ENCODE measurements at places on chromosomes 6 and 20.

GRCh38 chr6:9103876-9104521 is 668.7 kb upstream of the SLC35B3 start:
- no peak for DNase-seq

- no peak for DNase-seq
These were observed 141.0 kb downstream of the TBXT start for GRCh38 chr6:166026586-166027126.

DNA sequence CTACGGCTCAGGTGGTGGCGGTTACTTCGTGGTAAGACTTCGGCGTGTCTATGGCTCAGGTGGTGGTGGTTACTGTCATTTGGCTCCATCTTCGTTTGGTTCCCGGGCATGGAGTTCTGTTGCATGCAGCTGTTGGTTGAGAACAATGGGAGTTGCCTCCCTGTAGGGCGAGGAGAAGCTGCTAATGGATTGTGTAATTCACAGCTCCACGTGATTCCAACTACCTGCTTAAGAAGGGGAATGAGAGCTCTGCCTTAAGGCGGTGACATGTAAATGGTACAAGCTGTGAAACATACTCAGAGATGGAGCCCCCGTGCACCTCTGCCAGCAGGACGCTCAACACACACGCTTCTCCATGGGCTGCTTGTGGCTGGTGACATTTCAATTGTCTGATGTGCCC is 12.4 kb upstream of the DACT2 start:
- DNase-seq, result no peak

- DNase-seq, result no peak
These were observed 101.4 kb downstream of the KIF13A start for GRCh38 chr6:17885889-17886576.

GRCh38 chr20:55252521-55252920 is 752.8 kb downstream of the CBLN4 start:
- no peak for DNase-seq

DNA sequence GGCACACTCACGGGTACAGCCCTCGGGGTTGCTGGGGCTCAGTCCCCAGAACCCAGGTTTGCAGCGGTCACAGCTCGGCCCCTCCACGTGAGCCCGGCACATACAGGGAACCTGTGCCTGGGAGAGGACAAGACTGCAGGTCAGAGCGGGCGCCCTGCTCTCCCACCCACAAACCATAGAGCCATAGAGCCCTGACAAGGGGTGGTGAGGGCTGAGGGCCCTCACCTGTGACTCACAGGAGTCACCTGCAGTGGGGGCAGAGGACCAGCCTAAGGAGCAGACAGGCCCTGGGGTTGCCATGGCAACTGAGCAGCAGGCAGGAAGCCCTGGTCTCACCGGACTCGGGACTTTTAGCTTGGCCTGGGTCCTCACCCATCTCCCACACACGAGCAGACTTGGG is 30.8 kb downstream of the LAMA5 start:
- DNase-seq, result no peak

GRCh38 chr6:3711776-3712175 is 39.7 kb downstream of the PXDC1 start:
- DNase-seq, result no peak

- no peak for DNase-seq
These were observed 120.9 kb downstream of the SYCP2 start for GRCh38 chr20:59812286-59813125.

DNA sequence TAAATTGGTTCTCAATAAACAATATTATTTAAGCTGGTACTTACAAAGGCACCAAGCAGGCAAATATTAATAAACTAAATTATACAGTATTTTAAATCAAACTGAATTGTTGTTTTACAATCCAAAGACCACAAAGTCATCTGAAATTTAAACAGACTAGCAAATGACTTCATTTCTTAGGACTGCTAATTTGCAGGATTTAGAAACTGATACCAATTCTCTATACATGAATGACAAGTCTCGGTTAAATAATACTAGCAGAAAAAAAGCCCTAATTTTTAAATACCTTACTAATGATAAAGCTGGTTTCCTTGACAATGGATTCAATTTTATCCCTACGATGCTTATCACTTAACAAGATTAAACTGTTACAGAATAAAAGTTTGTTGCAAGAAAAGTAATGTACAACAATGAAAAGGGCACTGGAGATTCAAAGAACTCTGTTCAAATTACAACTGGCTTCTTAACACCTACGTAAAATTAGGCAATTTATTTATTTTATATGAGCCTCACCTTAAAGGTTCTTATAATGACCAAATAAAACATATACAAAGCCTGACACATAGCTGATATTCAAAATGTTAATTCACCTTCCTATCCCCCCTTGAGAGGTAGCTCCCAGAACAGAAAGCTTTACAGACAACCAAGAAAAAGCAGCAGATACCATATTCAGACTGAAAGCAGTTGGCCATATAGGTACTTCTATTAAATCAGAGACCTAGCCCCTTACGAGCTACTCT is 33.1 kb downstream of the HBS1L start:
- DNase-seq, result no peak

GRCh38 chr6:42274898-42275297 is 57.2 kb upstream of the MRPS10 start:
- no peak for DNase-seq

- DNase-seq, result no peak
These were observed 1035.3 kb upstream of the GJE1 start for GRCh38 chr6:141097471-141097870.

- peak; percentile 30 for DNase-seq
These were observed 18.3 kb upstream of the NHSL1 start for GRCh38 chr6:138517635-138518034.

- no peak for DNase-seq
These were observed 278.1 kb downstream of the MEI4 start for GRCh38 chr6:77930952-77931351.

GRCh38 chr6:160347259-160348222 is 637 bp upstream of the SLC22A3 start:
- no peak for DNase-seq

GRCh38 chr6:3943331-3943765 is 94.2 kb downstream of the FAM50B start:
- no peak for DNase-seq

DNA sequence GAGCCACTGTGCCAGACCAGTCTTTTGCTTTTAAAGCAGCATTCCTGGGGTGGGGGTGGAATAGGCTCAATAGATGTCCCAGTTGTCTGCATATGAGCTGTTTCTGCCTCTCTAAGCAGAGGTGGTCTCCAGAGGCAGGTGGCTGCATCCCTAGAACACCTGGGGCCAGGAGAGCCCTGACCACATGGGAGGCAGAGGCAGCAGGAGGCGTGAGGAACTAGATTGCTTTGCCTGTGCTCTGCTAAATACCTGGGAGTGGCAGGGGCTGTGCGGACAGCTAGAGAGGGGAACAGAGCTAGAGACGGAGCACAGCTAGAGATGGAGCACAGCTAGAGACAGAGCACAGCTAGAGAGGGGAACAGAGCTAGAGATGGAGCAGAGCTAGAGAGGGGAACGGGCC is 29.1 kb upstream of the CLDN20 start:
- DNase-seq, result no peak

GRCh38 chr6:114140416-114140815 is 169.5 kb upstream of the HDAC2 start:
- no peak for DNase-seq

- DNase-seq, result no peak
These were observed 52.7 kb upstream of the ELMO2 start for GRCh38 chr20:46458866-46459750.

DNA sequence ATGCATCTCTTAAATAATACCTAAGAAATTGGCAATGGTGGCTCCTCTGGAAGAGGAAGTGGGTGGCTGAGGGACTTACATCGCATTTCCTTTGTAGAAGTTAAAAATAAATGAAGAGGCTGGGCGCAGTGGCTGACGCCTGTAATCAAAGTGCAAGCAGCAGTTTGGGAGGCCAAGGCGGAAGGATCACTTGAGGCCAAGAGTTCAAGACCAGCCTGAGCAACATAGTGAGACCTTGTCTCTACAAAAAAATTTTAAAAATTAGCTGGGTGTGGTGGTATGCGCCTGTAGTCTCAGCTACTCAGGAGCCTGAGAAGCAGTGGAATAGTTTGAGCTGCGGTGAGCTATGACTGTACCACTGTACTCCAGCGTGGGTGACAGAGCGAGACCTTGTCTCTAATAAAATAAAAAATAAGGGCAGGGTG is 12.2 kb upstream of the NCOA3 start:
- no peak for DNase-seq

- DNase-seq, result no peak
These were observed 140.2 kb upstream of the CARMIL1 start for GRCh38 chr6:25138934-25139415.

DNA sequence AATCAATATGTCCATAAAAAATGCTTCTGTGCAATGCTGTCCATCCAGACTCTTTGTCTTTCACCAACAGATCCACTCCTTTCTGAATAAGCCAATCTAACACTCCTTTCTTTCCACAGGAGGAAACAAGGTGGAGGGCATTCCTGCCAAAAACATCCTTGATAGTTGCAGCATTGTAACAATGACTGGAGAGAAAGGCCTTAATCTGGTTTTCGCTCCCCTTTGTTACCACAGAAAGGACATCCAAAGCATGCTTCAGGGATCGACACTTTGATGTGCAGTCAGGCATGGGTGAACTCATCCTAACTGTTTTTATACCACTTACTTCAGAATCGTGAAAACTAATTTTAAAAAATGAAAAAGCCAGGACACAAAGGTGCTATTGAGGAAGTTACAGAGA is 7.4 kb downstream of the IBTK start:
- no peak for DNase-seq

- DNase-seq, result no peak
These were observed 49.2 kb downstream of the SERAC1 start for GRCh38 chr6:158118886-158119285.

DNA sequence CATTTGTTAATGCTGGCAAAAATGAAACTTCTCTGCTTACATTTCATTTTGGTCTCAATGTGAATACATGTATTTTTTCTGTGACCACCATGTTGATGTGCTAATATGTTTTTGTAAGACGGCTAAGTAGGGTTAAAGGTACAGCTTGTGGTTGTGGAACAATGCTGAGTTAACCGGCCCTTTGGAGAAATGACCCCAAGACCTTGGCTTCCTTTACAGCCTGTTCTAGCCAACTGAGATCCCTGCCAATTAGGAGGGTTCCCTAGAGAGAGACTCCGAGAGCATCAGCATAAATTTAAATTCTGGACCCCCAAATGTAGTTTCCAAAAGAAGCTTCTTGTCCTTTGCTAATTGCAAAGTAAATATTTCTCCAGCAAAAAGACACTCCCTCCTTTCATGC is 44.4 kb downstream of the RSPO3 start:
- DNase-seq, result no peak

- no peak for DNase-seq
These were observed 205.3 kb downstream of the CD83 start for GRCh38 chr6:14322841-14323240.

- DNase-seq, result no peak
These were observed 19.8 kb upstream of the RBM38 start for GRCh38 chr20:57371363-57371762.

GRCh38 chr20:47054945-47055344 is 160.3 kb downstream of the EYA2 start:
- no peak for DNase-seq

- DNase-seq, result no peak
These were observed 2.3 kb upstream of the MAS1L start for GRCh38 chr6:29490055-29490454.

DNA sequence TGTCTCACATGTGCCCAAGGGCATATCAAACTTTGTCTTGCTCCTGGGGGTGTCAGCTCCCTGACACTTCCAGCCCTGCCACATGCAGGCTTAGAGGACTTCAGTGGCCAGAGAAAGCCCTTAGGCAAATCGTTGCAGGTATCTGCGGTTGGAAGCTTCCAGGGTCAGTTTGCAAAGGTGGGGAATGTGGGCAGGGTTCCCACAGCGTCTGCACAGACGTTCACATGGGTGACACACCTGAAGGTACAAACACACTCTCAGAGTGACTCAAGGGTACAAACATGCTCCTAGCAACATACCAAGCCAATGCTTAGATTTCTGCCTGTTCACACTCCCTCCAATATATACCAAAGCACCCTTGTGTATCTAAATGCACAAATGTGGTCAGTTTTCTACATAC is 30.0 kb downstream of the VSTM2L start:
- DNase-seq, result no peak

DNA sequence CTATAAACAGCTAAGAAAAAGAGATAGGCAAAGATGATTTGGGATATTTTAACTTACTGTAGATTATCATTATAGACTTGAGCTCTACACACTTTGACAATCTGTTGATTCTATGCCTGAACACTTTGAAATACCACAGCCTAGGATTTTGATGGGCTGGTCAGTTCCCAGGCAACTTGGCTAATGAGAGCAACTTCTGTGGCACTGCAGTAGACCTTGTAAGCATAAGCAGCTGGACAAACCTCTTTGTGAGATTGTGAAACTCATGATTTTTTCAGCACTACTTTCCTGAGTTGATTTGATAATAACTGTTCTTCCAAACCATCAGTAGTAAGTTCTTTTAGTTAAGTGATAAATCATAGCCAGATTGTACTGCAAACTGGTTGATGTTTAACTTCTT is 27.1 kb upstream of the ELOVL5 start:
- DNase-seq, result no peak

DNA sequence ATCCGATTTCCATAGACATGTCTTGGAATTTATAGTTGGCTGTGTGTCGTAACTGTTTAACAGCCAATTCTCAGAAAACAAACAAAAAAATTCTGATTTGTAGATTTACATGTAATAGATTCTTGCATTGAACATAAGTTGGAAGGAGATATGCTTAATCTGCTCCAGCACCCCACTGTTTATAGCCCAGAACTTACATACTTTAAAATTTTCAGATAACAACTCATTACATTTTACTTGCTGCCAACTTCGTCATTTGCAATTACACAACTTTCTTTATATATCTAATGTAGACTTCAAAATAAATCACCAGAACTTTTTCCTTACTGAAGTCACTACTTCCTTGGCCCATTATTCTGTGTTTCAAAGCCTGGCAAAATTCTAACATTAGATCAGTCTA is 472.3 kb upstream of the EYS start:
- no peak for DNase-seq

DNA sequence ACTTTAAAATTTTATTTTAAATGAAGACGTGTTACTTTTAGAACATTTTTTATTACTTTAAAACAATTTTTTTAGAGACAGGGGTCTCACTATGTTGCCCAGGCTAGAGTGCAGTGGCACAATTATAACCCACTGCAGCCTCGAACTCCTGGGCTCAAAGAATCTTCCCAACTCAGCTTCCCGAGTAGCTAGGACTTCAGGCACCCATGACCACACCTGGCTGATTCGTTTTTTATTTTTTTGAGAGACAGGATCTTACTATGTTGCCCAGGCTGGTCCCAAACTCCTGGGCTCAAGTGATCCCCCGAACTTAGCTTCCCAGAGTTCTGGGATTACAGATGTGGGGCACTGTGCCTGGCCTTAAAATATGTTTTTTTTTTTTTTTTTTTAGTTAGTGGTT is 287.7 kb downstream of the GMDS start:
- no peak for DNase-seq

- no peak for DNase-seq
These were observed 87.0 kb upstream of the LRFN2 start for GRCh38 chr6:40674170-40674569.

- DNase-seq, result no peak
These were observed 96.6 kb upstream of the LOC128125822 start for GRCh38 chr6:63475707-63476106.
